ENCODE measurements at places on chromosomes 3 and 15. TPM values are rescaled to one million over a fixed set of nuclear protein-coding genes. Genes with fewer than 3 reads are reported as not detected.

PLSCR5 gene
- total RNA-seq: not detected

MAP1A gene
- 4.7 TPM for total RNA-seq

ZNF774 gene
- 9.5 TPM for total RNA-seq

SLC12A1 gene
- not detected for total RNA-seq

IMP3 gene
- total RNA-seq: 54.0 TPM

P2RY1 gene
- total RNA-seq: 2.1 TPM

DNA sequence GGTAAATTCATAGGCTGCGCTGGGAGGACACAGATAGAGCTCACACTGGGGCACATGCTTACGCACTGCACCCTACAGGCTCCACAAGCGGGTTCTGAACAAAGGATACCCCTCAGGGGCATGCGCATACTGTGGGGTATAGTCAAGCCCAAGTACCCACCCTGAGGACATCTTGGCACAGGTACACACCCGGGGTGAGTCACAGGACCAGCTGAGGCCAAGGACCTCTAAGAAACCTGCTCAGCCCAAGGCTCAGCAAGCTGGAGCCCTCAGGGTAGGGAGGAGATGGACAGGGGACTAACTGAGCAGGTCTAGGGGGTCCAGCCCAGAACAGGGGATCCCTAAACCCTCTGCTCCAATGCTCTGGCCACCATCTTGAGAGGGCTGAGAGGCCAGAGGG is 3.3 kb downstream of the SHISA5 start:
- DNase-seq: no peak
- H3K27ac ChIP-seq: peak overlapping the region; percentile 40
- no peaks in the 10 kb centered on the region for H3K27me3 ChIP-seq
- H3K4me3 ChIP-seq: no peak overlapping the region

ARL14 gene
- 1.00 TPM for total RNA-seq

- H3K27me3 ChIP-seq: no peaks in the 10 kb centered on the region
- H3K4me3 ChIP-seq: peak overlapping the region; percentile 90
- peaks cover 39% of the 10 kb centered on the region for H3K4me1 ChIP-seq
- no peak for DNase-seq
- peaks cover 13% of the 10 kb centered on the region for H3K36me3 ChIP-seq
Measured at GRCh38 chr3:52683611-52684010, 2.1 kb downstream of the PBRM1 start.

DNA sequence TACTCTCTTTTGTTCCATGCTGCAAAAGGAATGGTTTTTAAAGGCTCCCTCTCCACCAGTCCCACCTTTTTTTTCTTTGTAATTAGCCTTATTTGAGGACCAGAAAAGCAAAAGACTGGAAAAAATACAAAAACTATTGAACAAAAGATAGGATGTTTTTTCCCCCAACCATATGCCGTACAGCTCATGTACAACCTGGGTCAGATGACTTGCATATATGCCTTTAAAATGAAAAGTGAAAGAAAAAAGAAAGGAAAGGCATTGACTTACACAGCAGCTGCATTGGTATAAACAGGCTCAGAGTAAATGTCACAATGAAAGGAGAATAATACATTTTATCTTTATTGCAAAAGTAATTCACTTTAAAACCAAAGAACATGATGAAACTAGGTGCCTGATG is 69.5 kb upstream of the CMC1 start:
- H3K27me3 ChIP-seq: no peaks in the 10 kb centered on the region
- H3K27ac ChIP-seq: no peak overlapping the region
- DNase-seq: no peak
- H3K4me3 ChIP-seq: no peak overlapping the region

- peaks cover 7% of the 10 kb centered on the region for H3K4me1 ChIP-seq
- no peak overlapping the region for H3K4me3 ChIP-seq
- no peaks in the 10 kb centered on the region for H3K27me3 ChIP-seq
Measured at GRCh38 chr3:30548600-30548999, 57.8 kb upstream of the TGFBR2 start.

- no peak for DNase-seq
- H3K27me3 ChIP-seq: no peaks in the 10 kb centered on the region
- H3K36me3 ChIP-seq: peaks cover 1% of the 10 kb centered on the region
- no peak overlapping the region for H3K27ac ChIP-seq
- peaks cover 6% of the 10 kb centered on the region for H3K4me1 ChIP-seq
Measured at GRCh38 chr3:52090131-52090932, 34.0 kb upstream of the DUSP7 start.

SCG5 gene
- total RNA-seq: 18.2 TPM

RASGRP1 gene
- 1.5 TPM for total RNA-seq

HEXA gene
- 67.4 TPM for total RNA-seq

DNA sequence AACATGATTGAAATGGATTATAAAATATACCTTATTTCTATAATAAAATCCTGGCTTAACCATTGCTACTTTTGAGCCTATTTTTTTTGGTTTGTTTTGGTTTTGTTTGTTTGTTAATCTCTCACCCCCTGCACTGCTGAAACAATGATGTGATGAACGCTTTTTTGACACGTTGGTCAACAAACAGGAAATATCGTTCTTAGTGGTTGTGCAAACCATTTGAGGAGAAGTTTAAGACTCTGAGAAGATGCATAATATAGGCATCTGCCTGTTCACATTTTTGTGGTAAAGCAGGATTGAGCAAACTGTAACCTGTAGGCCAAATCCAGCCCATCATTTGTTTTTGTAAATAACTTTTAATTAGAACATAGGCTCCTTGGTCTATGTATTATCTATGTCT is 75.5 kb upstream of the MDFIC2 start:
- H3K4me1 ChIP-seq: no peaks in the 10 kb centered on the region
- H3K4me3 ChIP-seq: no peak overlapping the region
- DNase-seq: no peak
- H3K27me3 ChIP-seq: no peaks in the 10 kb centered on the region

NME9 gene
- total RNA-seq: 2.3 TPM

P2RY14 gene
- total RNA-seq: not detected

DNA sequence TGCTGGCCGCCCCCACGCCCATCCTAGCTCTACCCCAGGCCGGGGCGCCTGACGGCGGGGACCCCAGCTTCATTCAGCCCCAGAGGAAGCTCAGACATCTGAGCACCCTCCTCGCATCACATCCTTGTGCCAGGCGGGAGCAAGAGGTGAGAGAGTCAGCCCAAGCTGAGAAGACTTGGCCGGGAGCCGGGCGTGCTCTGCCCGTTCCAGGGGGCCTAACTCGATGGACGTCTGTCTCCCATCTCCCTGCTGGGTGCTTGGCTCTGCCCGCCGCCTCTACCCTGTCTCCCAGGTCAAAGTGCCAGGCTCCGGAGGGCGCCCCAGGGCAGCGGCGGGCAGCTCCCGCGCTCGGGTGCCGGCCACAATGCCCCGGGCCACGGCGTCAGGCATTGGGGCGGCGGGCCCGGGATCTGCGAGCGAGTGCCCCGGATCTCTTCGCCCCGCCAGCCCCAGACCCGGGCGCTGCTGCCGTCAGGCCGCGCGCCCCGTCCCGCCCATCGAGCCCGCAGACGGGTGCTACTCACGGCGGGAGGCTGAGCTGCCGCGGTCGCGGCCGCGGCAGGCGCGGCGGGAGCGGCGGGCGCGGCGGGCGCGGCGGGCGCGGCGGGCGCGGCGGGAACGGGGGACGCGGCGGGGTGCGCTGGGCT is 388 bp downstream of the DAPK2 start:
- no peak overlapping the region for H3K27ac ChIP-seq

DNA sequence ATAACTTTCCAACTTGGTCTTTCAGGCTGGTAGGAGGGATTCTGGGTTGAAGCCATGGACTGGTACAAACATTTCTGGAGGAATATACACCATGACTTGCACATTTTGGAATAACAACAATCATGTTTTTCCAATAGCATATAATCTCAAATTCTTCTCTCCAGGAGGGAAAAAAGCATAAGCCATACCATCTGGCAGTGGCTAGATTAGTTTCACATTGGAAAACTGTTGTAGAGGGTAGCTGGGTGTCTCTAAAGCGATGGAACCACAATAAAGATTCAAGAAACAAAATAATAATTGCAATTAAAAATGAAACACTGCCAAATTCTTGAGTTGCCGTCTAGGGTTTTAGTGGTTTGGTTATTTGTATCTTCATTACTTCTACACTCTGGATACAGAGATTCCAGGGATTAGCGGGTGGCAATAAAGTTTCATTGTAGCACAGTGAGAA is 278.5 kb upstream of the RASGRP1 start:
- no peaks in the 10 kb centered on the region for H3K27me3 ChIP-seq
- no peaks in the 10 kb centered on the region for H3K36me3 ChIP-seq
- H3K4me1 ChIP-seq: no peaks in the 10 kb centered on the region
- no peak overlapping the region for H3K27ac ChIP-seq
- H3K4me3 ChIP-seq: no peak overlapping the region
- no peak for DNase-seq

Measured in progenitor cell of endocrine pancreas (in vitro differentiated cells).